Cerebellum (tissue), 4 donors: ENCODE measurements at places on chromosomes 16 and 17. TPM values are rescaled to one million over a fixed set of nuclear protein-coding genes. Genes with fewer than 3 reads are reported as not detected.
A peak's percentile ranks its signal among the peaks of the same experiment; 100 is the strongest.

- no peak for DNase-seq
Observed at GRCh38 chr16:2784358-2785100, 2.8 kb downstream of the PRSS33 start.

- peak; percentile 66 for DNase-seq
Observed at GRCh38 chr16:77402118-77402517, 32.7 kb downstream of the ADAMTS18 start.

- DNase-seq = no peak
Observed at GRCh38 chr17:36885771-36886377, 51.4 kb upstream of the LHX1 start.

- no peak for DNase-seq
Observed at GRCh38 chr17:28470914-28471366, 2.5 kb upstream of the SLC13A2 start.

GRCh38 chr16:75065149-75065505, 51.5 kb downstream of the LDHD start:
- no peak for DNase-seq

- DNase-seq = no peak
Observed at GRCh38 chr16:53372992-53373871, 61.0 kb upstream of the RBL2 start.

DNA sequence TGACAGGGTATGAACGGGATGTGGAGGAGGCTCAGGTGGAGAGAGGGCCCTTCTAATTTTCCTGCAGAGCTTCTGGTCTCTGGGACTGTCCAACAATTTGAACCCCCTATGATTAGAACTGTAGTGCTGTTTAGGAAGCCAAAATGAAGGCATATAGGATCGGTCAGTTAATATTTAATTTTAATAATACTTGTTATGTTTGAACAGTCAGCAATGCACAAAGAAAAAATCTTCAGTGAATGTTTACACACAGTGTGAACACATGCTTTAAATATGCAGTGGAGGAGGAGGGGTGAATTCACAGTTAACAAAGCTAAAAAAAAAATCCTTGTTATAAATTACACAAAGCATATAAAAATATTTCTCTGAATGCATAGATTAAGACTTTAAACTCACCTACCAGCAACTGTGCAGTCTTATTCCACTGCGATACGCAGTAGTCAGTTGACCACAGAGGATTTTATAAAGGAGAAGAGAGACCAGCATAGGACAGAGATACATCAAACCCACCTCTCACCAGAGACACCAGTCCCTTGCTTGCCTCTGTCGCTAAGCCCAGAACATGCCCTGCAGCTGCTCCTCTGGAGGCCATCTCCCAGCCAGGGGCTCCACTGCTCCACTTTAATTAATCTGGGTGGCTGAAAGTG, 14.6 kb downstream of the ANKRD40 start:
- DNase-seq = no peak

- no peak for DNase-seq
Observed at GRCh38 chr16:73485880-73486279, 438.0 kb upstream of the ZFHX3 start.

DNA sequence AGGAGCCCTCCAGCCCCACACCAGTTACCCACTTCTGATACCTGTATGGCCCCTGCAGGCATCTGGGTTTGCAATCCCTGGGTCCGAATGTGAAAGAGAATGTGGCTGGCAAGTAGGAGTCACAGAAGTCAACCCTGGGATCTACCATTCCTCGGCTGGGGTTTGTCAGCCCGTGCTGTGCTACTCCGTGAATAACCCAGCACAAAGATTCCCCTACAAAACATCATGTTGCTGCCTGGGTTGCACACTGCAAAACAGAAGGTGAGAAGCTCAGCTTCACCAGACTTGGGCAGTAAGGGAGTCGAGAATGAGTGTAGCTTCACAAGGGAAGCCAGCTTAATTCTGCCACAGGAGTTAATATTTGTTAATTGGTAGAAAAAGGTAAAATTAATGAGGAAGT, 137.1 kb downstream of the ZFHX3 start:
- DNase-seq = no peak

DNA sequence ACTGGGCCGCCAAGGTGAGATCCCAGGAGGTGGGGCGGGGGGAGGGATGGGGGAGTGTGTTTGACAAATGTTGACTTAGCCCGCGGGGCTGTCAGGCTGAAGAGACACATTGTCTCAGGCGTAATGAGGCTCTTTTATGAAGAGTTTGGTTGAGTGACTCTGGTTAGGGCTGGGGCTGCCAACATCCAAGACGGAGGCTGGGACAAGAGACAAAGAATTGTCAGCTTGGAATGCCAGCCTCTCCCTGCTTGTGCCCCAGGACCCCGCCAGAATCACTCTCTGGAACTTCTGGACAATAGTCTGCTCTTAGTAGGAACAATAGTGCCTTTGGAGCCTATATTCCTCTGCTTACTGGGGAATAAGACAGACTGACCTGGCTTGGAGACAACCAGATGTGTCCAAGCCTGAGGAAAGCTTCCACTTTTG, 24.0 kb downstream of the PCTP start:
- no peak for DNase-seq

GRCh38 chr16:14164916-14165662, 94.0 kb downstream of the MRTFB start:
- no peak for DNase-seq

- DNase-seq = no peak
Observed at GRCh38 chr17:78322327-78322857, 37.5 kb downstream of the SOCS3 start.

DNA sequence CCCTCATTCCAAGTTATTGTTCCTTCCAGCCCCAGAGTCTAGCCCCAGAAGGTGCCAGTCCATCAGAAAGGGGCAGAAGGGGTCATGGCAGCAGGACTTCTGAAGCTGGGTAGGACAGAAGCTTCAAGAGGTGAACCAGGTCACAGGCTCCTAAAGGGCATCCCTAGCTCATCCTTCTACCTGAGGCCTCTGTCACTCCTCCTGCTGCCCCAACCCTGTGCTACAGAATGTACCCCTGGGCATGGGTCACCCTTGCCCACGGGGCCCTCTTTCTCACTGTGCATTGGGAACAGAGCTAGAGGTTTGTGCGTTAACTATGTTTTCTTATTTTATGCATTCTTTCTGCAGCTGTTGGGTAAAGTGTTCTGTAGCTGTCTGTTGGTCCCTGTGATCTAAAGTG, 46.5 kb downstream of the DNAH17 start:
- DNase-seq = no peak

Gene CCL8
- total RNA-seq = 0.18 TPM

Gene TVP23A
- total RNA-seq = 12.2 TPM

Gene TRPV2
- total RNA-seq = 1.8 TPM

Gene CHST4
- not detected for total RNA-seq

Gene NPIPB8
- 1.2 TPM for total RNA-seq

Gene KIF22
- total RNA-seq = 49.2 TPM

Gene TBC1D3G
- total RNA-seq = not detected

Gene PPY
- not detected for total RNA-seq

Gene NOD2
- total RNA-seq = 0.36 TPM

Gene LGALS9B
- total RNA-seq = not detected

Gene C16orf95
- 4.4 TPM for total RNA-seq
